ENCODE measurements at places on chromosomes 12 and 14. TPM values are rescaled to one million over a fixed set of nuclear protein-coding genes. Genes with fewer than 3 reads are reported as not detected.
A peak's percentile ranks its signal among the peaks of the same experiment; 100 is the strongest.

DNA sequence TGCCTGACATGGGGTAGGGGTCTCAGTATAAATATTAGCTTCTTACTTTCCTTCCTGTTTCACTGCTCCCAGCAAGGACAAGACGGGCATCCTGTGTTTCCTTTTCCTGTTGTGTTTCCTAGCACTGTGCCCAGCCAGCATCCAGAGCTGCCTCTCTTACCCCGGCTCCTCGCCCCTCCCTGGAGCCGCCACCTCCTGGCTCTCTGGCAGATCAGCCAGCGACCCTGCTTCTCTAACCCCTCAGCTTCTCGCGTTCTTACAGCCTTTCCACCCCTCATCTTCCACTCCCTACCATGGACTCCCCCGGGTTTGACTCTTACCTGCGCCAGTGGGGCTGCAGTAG lies 17.8 kb downstream of the HDAC7 start:
- peaks cover 29% of the 10 kb centered on the region for H3K4me1 ChIP-seq
- no peaks in the 10 kb centered on the region for H3K36me3 ChIP-seq
- H3K27ac ChIP-seq: peak overlapping the region; percentile 24
- H3K4me3 ChIP-seq: no peak overlapping the region

Gene FAM181A
- not detected for total RNA-seq

DNA sequence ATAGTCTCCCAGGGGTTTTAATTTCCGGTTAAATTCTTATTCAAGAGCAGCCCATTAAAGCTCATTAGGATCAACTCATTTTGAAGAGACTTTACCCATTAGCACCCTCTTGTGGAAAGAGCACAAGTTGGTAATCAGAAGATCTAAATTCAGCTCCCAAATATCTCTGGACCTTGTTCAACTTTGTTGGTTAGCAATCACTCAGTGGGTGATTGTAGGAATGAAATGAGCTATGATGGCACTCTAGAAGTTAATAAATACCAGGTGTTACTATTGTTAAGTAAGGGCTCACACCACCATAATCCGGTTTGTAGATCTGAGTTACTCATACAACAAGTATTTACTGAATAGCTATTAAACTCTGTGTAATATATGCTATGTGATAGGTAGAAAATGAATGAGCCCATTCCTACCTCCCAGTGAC lies 42.9 kb downstream of the TRIP11 start:
- no peak for DNase-seq
- no peaks in the 10 kb centered on the region for H3K36me3 ChIP-seq
- H3K27me3 ChIP-seq: no peaks in the 10 kb centered on the region
- no peaks in the 10 kb centered on the region for H3K4me1 ChIP-seq

DNA sequence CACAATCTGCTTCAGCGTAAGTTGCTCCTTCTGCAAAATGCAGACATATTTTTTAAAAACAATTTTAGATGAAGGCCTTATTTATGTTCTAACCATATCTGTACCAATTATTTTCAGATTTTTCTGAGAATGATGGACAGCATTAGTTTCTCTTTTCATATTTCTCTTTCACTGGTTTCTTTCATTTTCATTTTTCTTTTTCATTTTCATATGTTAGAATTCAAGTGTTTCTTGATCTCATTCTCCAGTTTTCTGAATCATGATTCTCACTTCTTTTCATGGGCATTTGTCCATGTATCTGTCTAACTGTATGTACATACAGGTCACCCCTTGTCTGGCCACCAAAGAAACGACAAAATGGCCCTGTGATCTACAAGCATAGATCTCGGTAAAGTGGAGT lies 346.6 kb downstream of the NAV3 start:
- H3K27me3 ChIP-seq: no peaks in the 10 kb centered on the region
- H3K36me3 ChIP-seq: no peaks in the 10 kb centered on the region
- no peak overlapping the region for H3K4me3 ChIP-seq
- H3K4me1 ChIP-seq: no peaks in the 10 kb centered on the region
- H3K27ac ChIP-seq: no peak overlapping the region

DNA sequence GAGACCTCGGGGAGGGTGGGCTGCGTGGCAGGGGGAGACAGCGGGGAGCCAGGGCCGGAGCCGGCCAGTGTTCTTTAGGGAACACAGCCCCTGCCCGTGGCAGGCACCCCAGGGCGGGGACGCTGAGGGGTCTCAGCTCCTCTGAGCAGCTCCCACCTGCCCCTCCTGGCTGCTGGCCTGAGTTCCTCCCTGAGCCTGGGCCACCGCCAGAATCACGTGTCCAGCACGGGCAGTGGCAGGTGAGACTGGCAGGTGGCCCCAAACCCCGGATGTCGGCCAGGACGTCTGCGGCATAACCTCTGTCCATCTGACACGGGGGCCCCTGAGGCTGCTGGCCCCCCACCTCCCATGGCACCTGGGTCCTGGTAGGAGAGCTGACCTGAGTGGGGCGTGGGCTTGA lies 25.1 kb downstream of the NOC4L start:
- no peak overlapping the region for H3K27ac ChIP-seq
- H3K27me3 ChIP-seq: no peaks in the 10 kb centered on the region
- peak; percentile 14 for DNase-seq
- H3K4me1 ChIP-seq: no peaks in the 10 kb centered on the region
- no peaks in the 10 kb centered on the region for H3K36me3 ChIP-seq

GRCh38 chr12:11578461-11578993 lies 70.9 kb upstream of the ETV6 start:
- DNase-seq: no peak
- H3K36me3 ChIP-seq: no peaks in the 10 kb centered on the region
- no peak overlapping the region for H3K27ac ChIP-seq
- no peak overlapping the region for H3K4me3 ChIP-seq

DNA sequence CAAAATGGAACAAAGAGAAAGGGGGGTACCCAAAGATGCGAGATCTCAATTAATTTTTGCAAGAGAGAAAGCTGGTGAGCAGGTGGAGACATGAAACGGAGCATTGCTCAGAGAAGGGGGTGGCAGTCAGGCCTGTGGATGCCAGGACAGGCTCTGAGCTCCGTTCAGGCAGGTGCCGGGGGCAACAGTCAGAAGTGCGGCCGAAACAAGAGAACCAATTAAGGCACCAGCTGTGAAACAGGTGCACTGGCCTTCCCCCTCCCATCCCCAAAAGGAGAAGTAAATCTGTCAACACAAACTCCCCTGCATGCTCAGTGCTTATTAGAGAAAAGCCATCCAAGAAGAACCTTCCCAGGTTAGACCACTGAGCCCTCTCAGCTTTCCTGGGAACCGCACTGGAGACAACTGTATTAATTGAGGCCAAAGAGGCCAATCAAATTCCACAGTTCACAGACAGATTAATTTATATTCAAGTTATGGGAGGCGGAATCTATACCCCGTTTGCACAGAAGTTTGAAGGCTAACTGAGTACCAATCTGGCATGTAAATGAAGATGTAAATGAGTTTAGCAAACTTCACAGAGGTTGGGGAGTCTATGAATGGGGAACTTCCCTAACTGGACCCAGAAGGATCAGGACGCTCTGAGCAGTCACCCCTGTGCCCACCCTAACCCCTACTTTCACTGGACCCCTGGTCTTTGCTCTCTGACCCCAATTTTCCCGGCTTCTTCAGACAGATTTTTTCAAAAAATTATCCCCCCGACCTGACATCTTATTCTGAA lies 20.9 kb downstream of the OAS2 start:
- H3K4me3 ChIP-seq: no peak overlapping the region
- no peaks in the 10 kb centered on the region for H3K4me1 ChIP-seq
- DNase-seq: no peak
- no peak overlapping the region for H3K27ac ChIP-seq

- DNase-seq: no peak
- H3K4me1 ChIP-seq: no peaks in the 10 kb centered on the region
- no peak overlapping the region for H3K4me3 ChIP-seq
- no peaks in the 10 kb centered on the region for H3K36me3 ChIP-seq
- no peaks in the 10 kb centered on the region for H3K27me3 ChIP-seq
- H3K27ac ChIP-seq: no peak overlapping the region
Measured at GRCh38 chr14:70563869-70564268, 29.1 kb upstream of the ADAM20 start.

DNA sequence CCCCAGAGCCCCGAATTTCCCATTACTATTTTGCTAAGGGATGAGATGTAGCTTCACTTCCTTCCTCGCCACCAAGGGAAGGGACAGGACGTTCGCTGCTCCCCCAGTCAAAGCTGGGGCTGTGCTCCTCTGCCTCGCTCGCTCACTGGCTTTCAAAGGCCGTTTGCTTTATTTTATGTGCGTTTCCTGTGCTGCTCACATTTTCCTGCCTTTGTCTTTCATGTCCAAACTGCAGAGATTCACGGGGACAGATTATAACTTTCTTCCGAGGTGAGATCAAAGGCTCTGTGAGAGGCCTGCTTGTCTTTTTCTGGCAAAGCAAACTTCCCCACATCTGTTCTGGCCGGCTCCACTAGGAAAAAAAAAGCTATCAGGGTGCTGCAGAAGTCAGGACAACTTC lies 76.0 kb upstream of the FZD10 start:
- no peak overlapping the region for H3K4me3 ChIP-seq
- DNase-seq: no peak
- H3K4me1 ChIP-seq: no peaks in the 10 kb centered on the region

GRCh38 chr12:112946236-112947000 lies 8.1 kb downstream of the OAS3 start:
- no peak for DNase-seq
- no peak overlapping the region for H3K27ac ChIP-seq
- no peaks in the 10 kb centered on the region for H3K27me3 ChIP-seq
- no peaks in the 10 kb centered on the region for H3K36me3 ChIP-seq

Gene NPAS3
- total RNA-seq: 3.7 TPM

Gene WNT1
- not detected for total RNA-seq

DNA sequence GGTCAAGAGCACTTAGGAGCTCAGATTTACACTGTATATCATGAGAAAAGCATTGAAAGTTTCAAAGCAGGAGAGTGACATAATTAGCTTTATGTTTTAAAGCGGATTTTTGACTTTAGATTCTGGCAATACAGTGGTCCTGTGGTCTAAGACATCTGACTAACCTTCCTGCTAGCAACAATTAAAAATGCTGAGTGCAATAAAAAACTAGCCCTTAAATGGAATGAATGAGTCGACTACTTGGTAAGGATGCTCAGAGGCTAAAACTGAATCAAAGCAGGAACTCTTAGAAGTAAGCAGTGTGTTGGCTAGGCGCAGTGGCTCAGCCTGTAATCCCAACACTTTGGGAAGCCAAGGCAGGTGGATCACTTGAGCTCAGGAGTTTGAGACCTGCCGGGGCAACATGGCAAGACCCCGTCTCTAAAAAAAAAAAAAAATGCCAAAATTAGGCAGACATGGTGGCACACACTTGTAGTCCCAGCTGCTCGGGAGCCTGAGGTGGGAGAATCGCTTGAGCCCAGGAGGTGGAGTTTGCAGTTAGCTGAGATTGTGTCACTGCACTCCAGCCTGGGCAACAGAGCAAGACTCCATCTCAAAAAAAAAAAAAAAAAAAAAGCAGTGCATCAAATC lies 18.9 kb downstream of the BICD1 start:
- no peak overlapping the region for H3K27ac ChIP-seq
- no peaks in the 10 kb centered on the region for H3K27me3 ChIP-seq
- peaks cover 3% of the 10 kb centered on the region for H3K4me1 ChIP-seq
- DNase-seq: no peak
- H3K4me3 ChIP-seq: no peak overlapping the region

DNA sequence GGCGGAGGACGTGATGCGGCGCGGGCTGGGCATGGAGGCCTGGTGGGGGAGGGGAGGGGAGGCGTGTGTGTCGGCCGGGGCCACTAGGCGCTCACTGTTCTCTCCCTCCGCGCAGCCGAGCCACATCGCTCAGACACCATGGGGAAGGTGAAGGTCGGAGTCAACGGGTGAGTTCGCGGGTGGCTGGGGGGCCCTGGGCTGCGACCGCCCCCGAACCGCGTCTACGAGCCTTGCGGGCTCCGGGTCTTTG lies 303 bp downstream of the GAPDH start:
- peaks cover 14% of the 10 kb centered on the region for H3K4me1 ChIP-seq
- H3K27me3 ChIP-seq: no peaks in the 10 kb centered on the region
- peak overlapping the region; percentile 96 for H3K27ac ChIP-seq
- H3K36me3 ChIP-seq: no peaks in the 10 kb centered on the region

Gene KRT71
- not detected for total RNA-seq

DNA sequence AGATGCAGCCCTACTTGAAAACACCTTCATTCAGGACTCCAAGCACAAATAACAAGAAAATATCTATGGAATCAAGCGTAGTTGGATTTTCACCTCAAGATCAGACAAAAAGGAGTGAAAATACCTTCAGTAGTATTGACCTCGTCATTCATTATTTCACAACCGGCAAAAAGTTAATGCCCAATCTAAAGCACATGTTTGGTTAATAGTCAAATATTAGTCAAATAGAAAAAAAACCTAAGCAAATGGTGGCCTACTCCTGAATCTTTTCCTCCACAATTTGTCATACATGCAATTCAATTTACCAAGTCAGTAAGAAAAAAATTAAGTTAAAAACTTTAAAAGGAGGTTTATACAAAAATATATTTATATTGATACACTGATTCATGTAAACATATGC lies 50.0 kb downstream of the SLC38A4 start:
- no peak for DNase-seq
- no peaks in the 10 kb centered on the region for H3K27me3 ChIP-seq
- no peaks in the 10 kb centered on the region for H3K4me1 ChIP-seq
- H3K36me3 ChIP-seq: no peaks in the 10 kb centered on the region

Measured in ovary (tissue), 10 donors.